ENCODE measurements at places on chromosomes 6 and 20. TPM values are rescaled to one million over a fixed set of nuclear protein-coding genes. Genes with fewer than 3 reads are reported as not detected.
A peak's percentile ranks its signal among the peaks of the same experiment; 100 is the strongest.

PABPC1L gene
- 60.3 TPM for total RNA-seq

DNA sequence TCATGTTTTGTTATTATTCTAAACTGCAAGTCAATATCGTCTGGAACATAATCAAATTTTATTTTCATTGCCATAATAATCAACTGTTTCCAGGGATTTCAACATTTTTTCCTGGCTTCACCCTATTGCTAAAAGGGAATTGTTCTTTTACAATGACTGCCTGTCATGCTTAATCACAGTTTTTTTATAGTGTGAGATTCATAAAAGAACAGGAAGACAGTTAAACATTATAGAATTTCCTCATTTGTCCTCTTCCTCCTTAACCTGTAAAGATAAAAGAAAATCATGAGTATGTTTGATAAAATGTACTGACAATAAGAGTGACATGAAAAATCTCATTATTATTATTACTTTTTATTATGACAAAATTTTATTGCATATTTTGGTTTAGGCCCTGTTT is 73.3 kb upstream of the CENPW start:
- H3K27ac ChIP-seq = no peak overlapping the region
- no peaks in the 10 kb centered on the region for H3K4me1 ChIP-seq
- no peaks in the 10 kb centered on the region for H3K36me3 ChIP-seq
- H3K4me3 ChIP-seq = no peak overlapping the region
- DNase-seq = no peak

DNA sequence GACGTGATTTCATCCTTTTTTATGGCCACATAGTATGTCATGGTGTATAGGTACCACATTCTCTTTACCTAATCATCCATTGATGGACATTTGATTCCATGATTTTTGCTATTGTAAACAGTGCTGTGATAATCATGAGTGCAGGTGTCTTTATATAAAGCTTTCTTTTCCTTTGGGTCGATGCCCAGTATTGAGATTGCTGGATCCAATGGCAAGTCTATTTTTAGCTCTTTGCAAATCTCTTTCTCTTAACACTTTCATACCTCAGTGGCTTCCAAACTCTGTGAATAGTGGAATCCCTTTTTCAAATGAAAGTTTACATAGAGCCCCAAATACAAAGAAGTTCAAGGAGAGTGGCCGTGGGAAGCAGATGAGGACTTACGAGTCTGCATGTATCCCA is 105.8 kb upstream of the SPTLC3 start:
- H3K36me3 ChIP-seq = no peaks in the 10 kb centered on the region
- no peaks in the 10 kb centered on the region for H3K27me3 ChIP-seq
- no peak overlapping the region for H3K4me3 ChIP-seq
- no peak for DNase-seq
- no peaks in the 10 kb centered on the region for H3K4me1 ChIP-seq

- no peak overlapping the region for H3K4me3 ChIP-seq
- H3K36me3 ChIP-seq = no peaks in the 10 kb centered on the region
- H3K27me3 ChIP-seq = peaks cover 5% of the 10 kb centered on the region
- no peak overlapping the region for H3K27ac ChIP-seq
- H3K4me1 ChIP-seq = peaks cover 5% of the 10 kb centered on the region
Observed at GRCh38 chr6:25342802-25343201, 63.6 kb downstream of the CARMIL1 start.

- no peak overlapping the region for H3K4me3 ChIP-seq
- H3K4me1 ChIP-seq = peaks cover 33% of the 10 kb centered on the region
- no peaks in the 10 kb centered on the region for H3K27me3 ChIP-seq
- DNase-seq = no peak
- peak overlapping the region; percentile 80 for H3K27ac ChIP-seq
Observed at GRCh38 chr20:32839227-32839981, 19.3 kb upstream of the EFCAB8 start.

DNA sequence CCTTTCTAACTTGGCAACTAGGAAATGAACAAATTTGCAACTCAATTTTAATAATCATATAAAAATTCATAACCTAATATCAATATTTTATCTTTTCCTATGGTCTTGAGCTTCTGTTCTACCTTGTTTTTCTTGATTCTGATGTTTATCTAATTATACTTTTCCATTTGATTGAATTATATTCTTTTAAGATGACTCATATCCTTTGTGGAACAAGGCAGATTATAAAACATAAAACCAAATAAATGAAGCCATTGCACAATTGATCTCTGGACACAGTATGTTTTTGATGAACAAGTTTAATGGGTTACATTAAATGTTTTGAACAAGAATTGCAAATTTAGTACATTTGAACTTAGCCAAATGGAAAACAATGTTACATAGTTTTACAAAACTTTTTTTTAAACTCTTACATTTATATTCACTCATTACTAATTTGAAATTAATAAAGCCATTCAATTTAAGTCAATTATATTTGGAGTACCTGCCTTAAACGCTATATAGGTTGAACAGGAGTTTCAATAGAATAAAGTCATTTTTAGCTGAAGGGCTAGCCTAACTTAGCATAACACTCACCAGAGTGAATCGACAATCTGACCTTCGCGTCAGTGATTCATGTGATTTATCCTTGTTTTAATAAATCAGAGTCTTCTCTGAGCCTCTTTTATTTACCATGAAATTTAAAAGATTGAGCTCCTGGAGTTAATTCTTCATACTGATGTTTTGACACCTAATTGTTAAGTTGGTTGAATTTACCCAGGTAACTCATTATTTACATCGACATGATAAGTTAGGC is 3.8 kb downstream of the NCOA7 start:
- H3K36me3 ChIP-seq = peaks cover 5% of the 10 kb centered on the region
- H3K27me3 ChIP-seq = no peaks in the 10 kb centered on the region
- peaks cover 46% of the 10 kb centered on the region for H3K4me1 ChIP-seq
- no peak for DNase-seq

- no peak overlapping the region for H3K4me3 ChIP-seq
- no peak for DNase-seq
- no peak overlapping the region for H3K27ac ChIP-seq
- no peaks in the 10 kb centered on the region for H3K27me3 ChIP-seq
- peaks cover 22% of the 10 kb centered on the region for H3K4me1 ChIP-seq
- H3K36me3 ChIP-seq = no peaks in the 10 kb centered on the region
Observed at GRCh38 chr6:38695227-38695900, 7.6 kb downstream of the GLO1 start.

Data from T-helper 17 cell (primary cell).